ENCODE measurements at places on chromosomes 11 and 22.

DNA sequence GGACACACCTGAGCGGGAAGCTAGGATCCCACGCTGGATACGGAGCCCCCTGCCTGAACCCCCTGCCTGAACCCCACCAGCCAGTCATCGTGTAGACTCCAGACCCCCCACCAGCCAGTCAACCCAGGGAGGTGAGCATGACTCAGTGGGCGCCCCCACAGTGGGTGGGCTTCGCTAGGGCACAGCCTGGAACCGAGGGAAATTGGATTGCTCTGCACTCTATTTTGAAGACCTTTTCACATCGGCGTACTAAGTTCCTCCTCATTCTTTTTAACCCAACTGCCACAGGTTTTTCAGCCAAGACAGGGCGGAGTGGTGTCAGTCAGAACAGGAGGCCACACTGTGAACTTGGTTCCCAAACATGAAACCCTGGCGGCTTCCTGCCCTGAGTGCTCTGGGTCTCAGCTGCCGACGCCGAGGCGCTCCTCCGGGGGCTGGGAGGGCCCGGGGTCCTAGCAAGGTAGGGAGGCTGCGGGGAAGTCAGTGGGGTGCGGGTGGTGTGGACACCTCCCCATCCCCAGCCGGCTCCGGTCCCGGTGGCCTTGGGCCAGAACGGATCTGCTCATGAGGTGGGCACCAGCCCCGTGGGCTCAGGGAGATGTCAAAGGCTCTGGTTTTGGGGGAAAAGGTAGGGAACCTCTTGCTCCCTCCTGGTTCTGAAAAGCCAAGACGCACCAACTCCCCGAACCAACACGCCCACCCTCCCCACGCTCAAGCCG lies 57.0 kb downstream of the BRD1 start:
- DNase-seq, result no peak

DNA sequence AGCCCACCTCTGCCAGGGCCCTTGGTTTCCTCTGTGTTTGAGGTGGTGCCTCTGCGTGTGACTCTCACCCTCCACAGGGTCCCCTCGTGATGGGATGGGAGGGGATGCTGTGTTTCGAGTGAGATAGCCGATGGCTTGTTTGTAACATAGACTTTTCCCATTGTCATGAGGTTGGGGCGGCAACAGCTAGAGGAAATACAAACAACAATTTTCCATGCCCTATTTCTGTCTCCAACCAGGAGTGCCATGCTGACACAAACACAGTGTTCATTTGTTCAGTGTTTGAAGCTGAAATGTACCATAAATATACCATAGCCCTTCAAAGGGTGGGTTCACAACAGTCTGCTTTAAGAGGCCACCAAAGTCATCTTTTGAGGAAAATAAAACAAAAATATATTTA lies 19.5 kb upstream of the NAV2 start:
- DNase-seq, result no peak

- no peak for DNase-seq
These were observed 52.3 kb downstream of the BARX2 start for GRCh38 chr11:129427816-129428406.

DNA sequence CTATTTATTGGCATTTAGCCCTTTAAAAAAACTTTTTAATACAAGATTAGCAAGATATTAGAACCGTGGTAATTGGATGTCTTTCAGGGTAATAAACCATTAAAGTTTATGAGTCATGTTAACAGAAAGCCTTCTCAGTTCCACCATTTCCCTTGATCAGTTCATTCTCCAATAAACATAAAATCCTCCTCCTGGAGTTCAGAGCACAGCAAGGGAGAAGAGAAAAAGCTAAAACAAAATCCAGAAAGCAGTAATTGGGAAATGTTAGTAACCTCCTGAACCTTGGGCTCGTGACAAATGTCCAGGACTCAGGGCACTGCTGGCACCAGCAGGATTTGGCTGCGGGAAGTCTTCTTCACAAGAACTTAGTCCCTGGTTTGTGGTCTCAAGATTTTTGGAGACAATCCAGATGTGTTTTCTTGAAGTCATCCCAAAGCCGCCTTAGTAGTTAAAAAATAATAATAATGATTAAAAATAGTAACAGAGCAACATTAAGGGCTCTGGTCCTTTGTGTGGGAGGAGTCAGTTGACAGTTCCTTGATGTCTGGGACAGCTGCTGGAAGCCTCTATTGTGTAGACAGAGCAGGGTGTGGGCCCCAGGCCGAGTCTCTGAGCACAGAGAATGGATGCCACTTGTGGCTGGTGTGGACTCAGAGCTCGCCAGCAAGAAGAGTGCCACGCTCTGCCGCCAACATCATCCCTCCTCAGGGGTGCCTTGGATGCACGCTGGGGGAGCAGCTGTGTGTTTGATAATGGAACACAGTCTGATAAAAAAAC lies 43.4 kb upstream of the PITPNB start:
- peak; percentile 29 for DNase-seq

DNA sequence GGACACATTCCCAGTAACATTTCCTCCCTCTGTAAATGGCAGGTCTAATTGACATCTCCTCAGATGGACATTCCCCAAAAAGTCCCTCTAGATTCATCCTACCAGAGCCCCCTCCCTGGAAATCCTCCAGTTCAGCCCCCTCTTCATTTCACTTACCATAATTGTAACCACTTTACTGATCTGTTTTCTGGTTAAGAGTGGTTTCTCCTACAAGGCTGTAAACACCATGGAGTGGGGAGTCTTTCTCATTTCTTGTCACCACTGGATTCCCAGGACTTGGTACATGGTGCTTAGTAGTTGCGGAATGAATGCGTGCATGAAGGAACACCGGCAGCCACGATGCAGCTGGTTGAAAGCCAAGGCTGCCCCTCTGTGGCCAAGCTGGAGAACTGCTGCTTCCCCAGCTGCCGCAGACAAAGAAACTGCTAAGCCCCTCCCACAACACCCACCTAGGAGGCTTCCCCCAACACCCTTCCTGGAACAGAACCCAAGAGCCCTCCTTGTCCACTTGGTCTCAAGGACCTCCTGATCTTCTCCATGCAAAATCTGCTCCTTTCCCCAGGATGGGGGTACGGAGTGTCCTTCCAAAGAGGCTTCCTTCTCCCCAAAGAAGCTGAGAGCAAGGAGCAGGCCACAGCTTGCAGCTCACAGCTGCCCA lies 18.6 kb upstream of the SCARF2 start:
- DNase-seq, result peak; percentile 93

DNA sequence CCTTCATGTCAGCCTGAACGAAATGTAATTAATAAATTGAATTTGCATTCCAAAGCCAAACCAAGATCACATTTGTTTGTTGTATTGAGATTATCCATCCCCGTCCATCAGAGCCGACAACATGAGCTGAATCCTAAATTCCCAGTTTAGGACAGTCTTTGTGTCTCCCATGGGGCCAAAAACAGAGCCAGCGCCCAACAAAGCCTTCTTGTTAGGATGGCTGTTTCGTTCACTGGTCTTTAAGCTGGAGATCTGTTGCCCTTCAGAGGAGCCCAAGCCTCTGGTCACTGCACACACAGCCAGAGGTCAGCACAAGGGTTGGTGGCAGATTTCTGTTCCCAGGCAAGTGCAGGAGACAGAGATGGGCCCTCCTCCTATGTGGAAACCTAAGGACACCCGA lies 25.8 kb downstream of the DSCAML1 start:
- DNase-seq, result no peak

DNA sequence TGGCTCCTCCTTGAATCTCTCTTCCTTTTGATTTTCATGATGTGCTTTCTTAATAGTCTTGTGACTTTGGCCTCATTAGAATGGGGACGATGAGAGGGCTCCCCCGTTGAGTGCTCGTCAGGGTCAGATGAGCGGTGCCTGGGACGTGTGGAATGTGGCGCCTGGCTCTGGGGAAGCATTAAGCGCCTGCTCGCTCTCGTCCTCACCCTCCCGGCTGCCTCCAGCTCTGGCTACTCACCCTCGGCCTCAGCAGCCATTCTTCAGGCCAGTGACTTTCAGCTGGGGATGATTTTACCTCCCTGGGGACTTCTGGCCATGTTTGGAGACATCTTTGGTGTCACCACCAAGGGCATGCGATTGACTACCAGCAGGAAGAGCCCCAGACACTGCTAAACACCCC lies 69.7 kb downstream of the RPS6KA4 start:
- no peak for DNase-seq

- no peak for DNase-seq
These were observed 21.3 kb downstream of the PIWIL4 start for GRCh38 chr11:94588366-94588942.

DNA sequence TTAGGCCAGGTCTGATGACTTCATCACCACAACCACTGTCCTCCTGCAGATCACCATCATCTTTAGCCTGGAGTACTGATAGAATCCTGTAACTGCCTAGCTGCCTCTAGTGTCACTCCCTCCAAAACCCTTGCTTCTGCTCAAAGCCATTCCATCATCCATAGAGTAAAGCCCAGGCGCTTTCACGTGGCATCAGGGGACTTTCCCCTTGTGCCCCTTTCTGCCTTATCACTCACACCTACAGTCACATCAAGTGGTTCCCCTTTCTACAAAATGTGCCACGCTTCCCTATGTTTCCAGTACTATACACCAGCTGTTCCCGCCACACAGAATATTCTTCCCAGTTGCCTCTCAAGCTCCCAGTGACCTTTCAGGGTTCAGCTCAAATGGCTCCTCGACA lies 75.9 kb downstream of the MN1 start:
- no peak for DNase-seq

DNA sequence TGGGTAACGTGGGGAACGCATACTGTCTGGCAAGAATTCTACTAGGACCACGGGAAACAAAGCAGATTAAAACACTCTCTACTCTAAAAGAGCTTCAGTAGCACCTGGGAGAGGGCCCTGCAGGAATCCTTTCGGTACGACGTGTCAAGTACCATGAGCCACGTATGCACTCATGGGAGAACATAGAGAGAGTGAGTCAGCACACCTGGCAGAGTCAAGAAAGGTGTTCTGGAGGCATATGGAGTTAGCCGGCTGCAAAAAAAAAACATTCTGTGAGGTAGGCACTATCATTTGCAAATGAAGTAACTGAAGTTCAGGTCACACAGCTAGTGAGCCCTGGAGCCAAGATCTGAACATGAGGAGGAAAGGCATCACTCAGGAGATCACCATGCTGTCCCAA lies 71.1 kb upstream of the BID start:
- DNase-seq, result no peak

- no peak for DNase-seq
These were observed 385 bp downstream of the HARBI1 start for GRCh38 chr11:46616551-46617133.

- DNase-seq, result no peak
These were observed 60.2 kb downstream of the DHCR7 start for GRCh38 chr11:71387784-71388636.

GRCh38 chr22:25853501-25854284 lies 111.7 kb downstream of the MYO18B start:
- DNase-seq, result no peak

DNA sequence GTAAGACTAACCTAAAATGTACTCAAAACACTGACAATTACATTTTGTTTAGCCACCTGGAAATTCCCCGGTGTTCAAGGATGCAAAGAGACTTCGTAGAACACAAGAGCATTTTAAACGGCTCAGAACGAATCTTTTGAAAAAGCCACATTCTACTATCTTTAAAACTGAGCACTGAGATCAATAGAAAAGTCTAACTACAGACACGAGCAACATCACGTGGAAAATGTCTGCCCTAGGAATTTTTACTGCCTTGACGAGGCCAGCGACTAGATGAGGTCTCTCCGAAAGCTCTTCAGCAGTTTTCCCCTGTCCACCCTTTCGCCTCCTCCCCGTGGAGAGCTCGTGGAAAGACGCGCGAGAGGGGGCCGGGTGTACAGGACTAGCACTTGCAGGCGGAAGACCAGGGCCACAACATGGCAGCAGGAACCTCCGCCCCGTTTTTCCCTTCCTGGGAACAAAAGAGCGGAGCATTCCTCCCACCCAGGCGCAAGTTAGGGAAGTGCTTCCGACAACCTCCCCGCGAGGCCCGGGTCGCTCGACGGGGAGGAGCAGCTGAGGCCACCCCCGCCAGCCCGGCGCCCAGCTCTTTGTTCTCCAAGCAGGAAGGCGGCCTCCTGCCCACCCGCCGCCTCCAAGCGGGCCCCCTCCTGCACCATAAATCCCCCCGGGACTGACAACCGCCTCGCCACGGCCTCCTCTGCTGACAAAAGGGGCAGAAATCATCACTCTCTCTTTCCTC lies 1.1 kb downstream of the EIF4G2 start:
- DNase-seq, result peak; percentile 70

- no peak for DNase-seq
These were observed 7.5 kb upstream of the MYH9 start for GRCh38 chr22:36395055-36395849.

DNA sequence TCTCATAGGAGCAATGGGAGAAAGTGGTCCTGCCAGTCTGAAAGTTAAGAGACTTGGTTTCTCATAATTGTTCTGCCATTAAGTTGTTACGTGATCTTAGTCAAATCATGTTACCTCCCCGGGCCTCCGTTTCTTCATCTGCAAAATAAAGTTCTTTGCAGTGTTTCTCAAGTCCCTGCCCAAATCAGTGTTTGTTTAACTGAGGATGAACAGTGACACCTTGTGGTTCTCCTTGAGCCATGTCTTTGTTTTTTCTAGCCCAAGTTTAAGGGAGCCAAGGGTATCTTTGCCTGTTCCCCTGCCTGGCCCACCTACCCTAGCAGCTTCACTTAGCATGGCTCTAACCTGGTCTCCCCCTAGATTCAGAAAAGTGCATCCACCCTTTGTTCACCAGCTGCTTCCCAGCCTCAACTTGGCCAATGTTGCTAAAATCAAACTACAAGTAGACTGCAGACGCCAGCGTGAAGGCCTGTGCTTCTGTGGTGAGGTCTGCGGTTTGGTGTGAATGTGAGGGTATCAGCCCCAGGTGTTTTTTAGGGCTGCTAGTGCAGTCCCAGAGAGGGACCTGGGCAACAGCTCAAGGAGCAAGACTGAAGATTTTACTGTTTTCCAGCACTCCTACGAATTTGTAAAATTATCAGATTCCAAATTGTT lies 35.5 kb downstream of the FZD4 start:
- peak; percentile 62 for DNase-seq

GRCh38 chr11:102320679-102321078 lies 3.4 kb downstream of the BIRC3 start:
- DNase-seq, result no peak

- peak; percentile 86 for DNase-seq
These were observed 28.0 kb downstream of the MYEOV start for GRCh38 chr11:69321877-69322361.

- no peak for DNase-seq
These were observed 36.5 kb downstream of the SBF2 start for GRCh38 chr11:10257478-10257877.

- DNase-seq, result peak; percentile 29
These were observed 261.4 kb upstream of the POU2AF2 start for GRCh38 chr11:110984147-110984546.

- no peak for DNase-seq
These were observed 3.7 kb downstream of the NAGA start for GRCh38 chr22:42066937-42067336.

DNA sequence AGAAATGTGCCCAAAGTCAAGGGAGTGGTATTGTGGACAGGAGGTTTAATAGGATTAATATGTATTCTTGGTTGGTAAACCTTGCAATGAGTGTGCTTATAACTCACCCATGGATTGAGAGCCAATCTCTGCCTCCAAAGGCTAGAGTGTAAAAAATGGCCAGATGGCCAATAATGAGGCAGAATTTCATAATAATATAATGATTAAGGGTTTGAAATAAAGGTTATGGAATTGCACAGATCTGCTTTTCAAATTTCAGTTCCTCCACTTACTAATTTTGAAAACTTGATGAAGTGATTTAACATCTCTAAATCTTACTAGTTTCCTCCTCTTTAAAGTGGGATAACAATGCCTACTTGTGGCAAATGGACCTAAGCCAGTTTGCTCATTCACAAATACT lies 94.8 kb downstream of the BDNF start:
- no peak for DNase-seq

Measured in GM03348 (cell line).